ENCODE measurements at places on chromosomes 5 and 9.

DNA sequence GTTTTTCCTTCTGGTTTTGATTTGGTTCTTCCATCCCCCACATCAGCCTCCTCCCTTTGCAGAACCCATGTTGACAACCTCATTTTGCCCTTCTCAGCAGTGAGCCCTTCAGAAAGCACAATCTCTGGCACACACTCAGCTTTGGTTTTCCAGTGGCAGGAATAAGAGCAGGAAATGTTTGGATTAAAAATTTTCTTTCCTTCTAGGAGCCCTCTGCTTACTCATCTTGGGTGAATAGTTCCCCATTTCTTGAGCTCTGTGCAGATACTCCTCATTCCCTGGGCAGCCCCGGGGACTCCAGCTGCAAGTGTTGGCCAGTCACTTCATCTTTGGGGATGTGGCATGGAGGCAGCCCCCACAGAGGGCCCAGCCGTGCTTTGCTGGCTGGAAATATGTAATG, 170.5 kb downstream of the NR3C1 start:
- DNase-seq = no peak

DNA sequence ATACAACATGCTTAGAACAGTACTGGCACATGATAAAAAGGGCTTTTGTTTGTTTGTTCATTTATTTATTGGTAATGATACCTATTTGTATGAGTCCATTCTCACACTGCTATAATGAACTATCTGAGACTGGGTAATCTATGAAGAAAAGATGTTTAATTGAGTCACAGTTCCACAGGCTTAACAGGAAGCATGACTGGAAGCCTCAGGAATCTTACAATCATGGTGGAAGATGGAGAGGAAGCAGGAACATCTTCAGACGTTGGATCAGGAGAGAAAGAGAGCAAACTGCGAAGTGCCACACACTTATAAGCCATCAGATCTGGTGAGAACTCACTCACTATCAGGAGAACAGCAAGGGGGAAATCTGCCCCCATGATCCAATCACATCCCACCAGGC, 847.7 kb downstream of the CDH18 start:
- DNase-seq = no peak

GRCh38 chr5:13412040-13412595, 532.4 kb downstream of the DNAH5 start:
- no peak for DNase-seq

- DNase-seq = no peak
Measured at GRCh38 chr5:172219296-172219695, 25.3 kb downstream of the EFCAB9 start.

GRCh38 chr5:142922223-142922952, 152.2 kb downstream of the ARHGAP26 start:
- no peak for DNase-seq

GRCh38 chr9:16459421-16460148, 410.9 kb downstream of the BNC2 start:
- DNase-seq = no peak

GRCh38 chr9:131885144-131885609, 145.3 kb upstream of the RAPGEF1 start:
- no peak for DNase-seq

DNA sequence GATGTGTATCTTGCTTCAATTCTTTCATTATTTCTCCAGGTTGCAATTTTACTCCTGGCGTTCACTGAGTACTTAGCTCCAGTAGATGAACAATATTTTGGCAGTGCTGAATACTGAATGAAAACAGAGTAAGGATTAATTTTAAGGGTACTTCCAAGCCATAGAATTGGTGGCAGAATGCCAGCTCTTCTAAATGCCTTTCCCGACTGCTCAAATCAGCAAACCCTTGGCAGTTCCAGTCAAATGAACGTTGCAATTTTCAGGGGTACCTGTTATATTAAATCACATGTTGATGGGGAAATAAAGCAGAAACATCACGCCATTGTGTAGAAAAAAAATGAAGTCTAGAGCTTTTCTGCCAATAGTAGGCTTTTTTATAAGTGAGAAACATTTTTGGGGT, 282.4 kb upstream of the RPS23 start:
- DNase-seq = no peak

Data from renal cortex interstitium (tissue), 15 donors.